ENCODE measurements at places on chromosomes 11 and 22. TPM values are rescaled to one million over a fixed set of nuclear protein-coding genes. Genes with fewer than 3 reads are reported as not detected.

CRYAB gene
- 23.9 TPM for total RNA-seq

GAL gene
- 16.1 TPM for total RNA-seq

MS4A2 gene
- 0.14 TPM for total RNA-seq

VSIG2 gene
- total RNA-seq = not detected

IRAG1 gene
- 0.21 TPM for total RNA-seq

DRICH1 gene
- not detected for total RNA-seq

SYT13 gene
- total RNA-seq = 8.1 TPM

PYGM gene
- 0.27 TPM for total RNA-seq

- no peak for DNase-seq
These were observed 9.1 kb upstream of the CKAP5 start for GRCh38 chr11:46855167-46855566.

- DNase-seq = no peak
These were observed at the start of gene CD81 for GRCh38 chr11:2376751-2377451. TSS of gene CD81 (plus strand) at chr11:2377310. CDS start at chr11:2377550, 240 bp downstream.

DNA sequence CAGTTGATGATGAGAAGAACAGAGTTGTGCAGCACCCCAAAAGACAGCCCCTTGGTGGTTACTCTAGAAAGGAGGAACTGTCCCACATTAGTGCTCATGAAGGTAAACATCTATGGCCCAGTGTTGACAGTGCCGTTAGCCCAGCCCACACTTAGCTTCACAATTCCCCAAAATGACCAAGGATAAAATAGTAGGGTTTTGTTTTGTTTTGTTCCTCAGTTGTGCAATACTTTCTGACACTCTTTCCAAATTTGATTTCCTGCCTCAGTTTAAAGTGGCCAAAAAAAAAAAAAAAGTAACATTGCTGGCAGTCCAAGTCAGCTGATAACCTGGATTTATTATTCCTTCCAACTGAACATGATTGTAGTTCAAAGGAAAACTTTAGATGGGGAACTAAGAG, 269.4 kb downstream of the TMEM135 start:
- no peak for DNase-seq

GRCh38 chr11:64409707-64410403, 50.9 kb downstream of the RPS6KA4 start:
- no peak for DNase-seq

GRCh38 chr11:13288375-13289029, 10.9 kb downstream of the BMAL1 start:
- DNase-seq = no peak

GRCh38 chr22:33099593-33099992, 41.4 kb upstream of the SYN3 start:
- DNase-seq = no peak

DNA sequence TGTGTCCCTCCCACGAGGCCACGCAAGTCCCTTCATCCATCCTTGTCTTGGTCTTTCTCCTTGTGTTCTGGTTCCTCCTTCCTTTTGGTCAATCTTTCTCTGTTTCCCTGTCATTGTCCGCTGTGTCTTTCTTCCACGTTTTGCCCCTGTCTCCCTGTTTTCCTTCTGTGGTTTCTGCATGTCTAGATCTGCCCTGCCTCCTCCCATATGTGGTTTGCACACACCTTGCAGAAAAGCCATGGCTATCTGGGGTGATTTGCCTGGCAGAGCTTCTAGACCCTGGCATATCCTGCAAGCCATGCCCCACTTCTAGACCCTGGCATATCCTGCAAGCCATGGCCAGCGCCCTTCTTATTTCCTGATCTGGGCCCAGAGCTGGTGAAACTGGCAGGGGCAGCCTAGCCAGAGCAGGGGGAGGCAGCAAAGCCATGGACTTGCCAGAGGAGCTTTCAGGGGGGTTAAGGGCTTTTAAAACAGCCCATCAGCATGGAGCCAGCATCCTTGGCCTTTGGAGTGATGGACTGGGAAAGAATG, 131.6 kb upstream of the NECTIN1 start:
- no peak for DNase-seq

DNA sequence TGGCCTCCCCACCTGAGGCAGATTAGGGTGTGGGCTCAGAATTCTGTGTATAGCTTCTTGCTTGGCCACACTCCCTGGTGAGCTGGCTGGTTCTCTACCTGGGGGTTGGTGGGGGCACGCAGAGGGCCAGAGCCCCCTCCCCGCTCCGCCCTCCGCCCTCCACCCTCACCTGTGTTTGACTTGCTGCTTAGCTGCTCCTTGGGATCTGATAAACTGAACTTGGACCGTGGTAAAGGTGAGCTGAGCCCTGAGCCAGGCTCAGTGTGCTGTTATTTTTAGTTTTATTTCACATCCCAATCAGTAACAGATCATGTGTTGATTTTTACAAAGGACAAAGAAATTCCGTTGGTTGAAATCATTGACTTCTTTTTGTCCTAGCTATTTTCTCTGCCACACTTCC, 2.0 kb downstream of the OVOL1 start:
- no peak for DNase-seq

DNA sequence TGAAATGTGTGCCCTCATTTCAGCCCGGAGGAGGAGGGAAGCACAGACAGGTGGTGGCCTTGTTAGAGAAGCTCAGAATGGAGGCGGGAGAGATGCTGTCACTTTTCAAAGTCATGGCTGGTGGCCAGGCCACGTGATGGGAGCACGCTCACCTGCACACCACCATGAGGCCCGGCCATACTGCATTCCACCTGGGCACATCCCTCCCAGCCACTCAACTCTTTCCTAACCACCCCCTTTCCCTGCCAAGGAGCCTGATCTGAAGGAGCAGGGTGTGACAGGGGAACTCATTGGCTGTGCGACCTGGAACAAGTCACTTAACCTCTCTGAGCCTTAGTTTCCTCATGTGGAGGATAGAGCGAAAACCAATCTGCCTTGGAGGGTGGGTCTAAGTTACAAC, 364.5 kb downstream of the CTTN start:
- no peak for DNase-seq

Measured in kidney epithelial cell (primary cell).